ENCODE measurements at places on chromosomes 13 and 19. TPM values are rescaled to one million over a fixed set of nuclear protein-coding genes. Genes with fewer than 3 reads are reported as not detected.

The TUBB4A gene
- 18.5 TPM for total RNA-seq

The ATP13A1 gene
- total RNA-seq, result 64.3 TPM

The F10 gene
- total RNA-seq, result 0.87 TPM

The IGFL3 gene
- total RNA-seq, result not detected

The CFAP97D2 gene
- total RNA-seq, result not detected

The ZNF729 gene
- not detected for total RNA-seq

The CGB1 gene
- total RNA-seq, result 0.87 TPM

The TMIGD2 gene
- 0.55 TPM for total RNA-seq

The ANGPTL8 gene
- total RNA-seq, result not detected

The C19orf85 gene
- total RNA-seq, result 2.1 TPM

The KIR2DL4 gene
- total RNA-seq, result not detected

The SLC8A2 gene
- total RNA-seq, result 6.8 TPM

The NLRP9 gene
- total RNA-seq, result not detected

The FXYD3 gene
- total RNA-seq, result 1.0 TPM

The SOX1 gene
- total RNA-seq, result 0.18 TPM

The PCDH9 gene
- 0.25 TPM for total RNA-seq

The CAPN12 gene
- total RNA-seq, result 9.6 TPM

The KLF1 gene
- 0.89 TPM for total RNA-seq

The ICAM5 gene
- 8.0 TPM for total RNA-seq

The ATXN8OS gene
- total RNA-seq, result not detected

The FCER2 gene
- 0.48 TPM for total RNA-seq

The GJB6 gene
- total RNA-seq, result not detected

The NLRP7 gene
- 5.0 TPM for total RNA-seq

The DIAPH3 gene
- 20.6 TPM for total RNA-seq

The ACER1 gene
- total RNA-seq, result not detected

The TOMM40 gene
- 181 TPM for total RNA-seq

The PTGIR gene
- total RNA-seq, result 0.24 TPM

The CEACAM8 gene
- not detected for total RNA-seq

The ZNF529 gene
- 13.1 TPM for total RNA-seq

The CLDND2 gene
- 2.1 TPM for total RNA-seq

The C19orf67 gene
- total RNA-seq, result 0.35 TPM

The GPR18 gene
- total RNA-seq, result not detected

The SIGLEC12 gene
- total RNA-seq, result not detected

The LRRC4B gene
- 11.0 TPM for total RNA-seq

The IGFL1 gene
- total RNA-seq, result not detected
